ENCODE measurements at places on chromosomes 16 and 17.

- H3K36me3 ChIP-seq, result no peaks in the 10 kb centered on the region
- DNase-seq, result no peak
- H3K4me1 ChIP-seq, result no peaks in the 10 kb centered on the region
- peaks cover 13% of the 10 kb centered on the region for H3K27me3 ChIP-seq
- H3K4me3 ChIP-seq, result no peak overlapping the region
- H3K27ac ChIP-seq, result no peak overlapping the region
Measured at GRCh38 chr16:70635336-70636016, 10.9 kb upstream of the IL34 start.

DNA sequence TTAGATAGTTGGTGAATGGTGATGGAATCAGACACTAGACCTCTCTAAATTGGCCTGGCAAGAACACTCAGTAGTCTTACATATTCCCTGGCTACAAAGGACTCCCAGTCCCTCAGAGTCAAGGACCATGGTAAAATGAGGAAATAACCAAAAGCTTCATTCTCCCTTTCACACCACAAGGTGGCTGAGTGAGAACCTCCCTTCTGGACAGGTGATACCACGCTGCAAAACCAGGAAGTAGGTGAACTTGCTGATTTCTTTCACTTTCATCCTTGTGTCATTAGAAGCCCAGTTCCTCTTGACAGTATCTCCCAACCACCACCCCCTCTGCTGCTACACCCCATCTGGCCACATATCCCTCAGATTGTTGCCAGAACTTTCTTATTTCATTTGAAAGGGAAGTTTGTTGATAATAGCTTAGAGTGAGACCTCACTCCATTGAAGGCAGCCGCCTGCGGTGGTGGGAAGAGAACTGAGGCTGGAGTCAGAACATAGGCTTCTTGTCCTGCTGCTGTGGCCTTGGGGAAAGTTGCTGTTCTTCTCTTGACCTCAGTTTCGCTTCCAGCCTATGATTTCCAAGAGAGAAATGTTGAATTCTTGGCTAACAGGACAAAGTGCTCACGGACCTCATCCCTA is 290.6 kb upstream of the CCL2 start:
- no peaks in the 10 kb centered on the region for H3K36me3 ChIP-seq
- DNase-seq, result no peak
- peaks cover 40% of the 10 kb centered on the region for H3K4me1 ChIP-seq
- peak overlapping the region; percentile 71 for H3K27ac ChIP-seq
- H3K27me3 ChIP-seq, result peaks cover 8% of the 10 kb centered on the region
- peak overlapping the region; percentile 17 for H3K4me3 ChIP-seq

GRCh38 chr16:35306915-35307314 is 1847.5 kb downstream of the TP53TG3F start:
- no peak overlapping the region for H3K27ac ChIP-seq
- no peak overlapping the region for H3K4me3 ChIP-seq
- no peak for DNase-seq

DNA sequence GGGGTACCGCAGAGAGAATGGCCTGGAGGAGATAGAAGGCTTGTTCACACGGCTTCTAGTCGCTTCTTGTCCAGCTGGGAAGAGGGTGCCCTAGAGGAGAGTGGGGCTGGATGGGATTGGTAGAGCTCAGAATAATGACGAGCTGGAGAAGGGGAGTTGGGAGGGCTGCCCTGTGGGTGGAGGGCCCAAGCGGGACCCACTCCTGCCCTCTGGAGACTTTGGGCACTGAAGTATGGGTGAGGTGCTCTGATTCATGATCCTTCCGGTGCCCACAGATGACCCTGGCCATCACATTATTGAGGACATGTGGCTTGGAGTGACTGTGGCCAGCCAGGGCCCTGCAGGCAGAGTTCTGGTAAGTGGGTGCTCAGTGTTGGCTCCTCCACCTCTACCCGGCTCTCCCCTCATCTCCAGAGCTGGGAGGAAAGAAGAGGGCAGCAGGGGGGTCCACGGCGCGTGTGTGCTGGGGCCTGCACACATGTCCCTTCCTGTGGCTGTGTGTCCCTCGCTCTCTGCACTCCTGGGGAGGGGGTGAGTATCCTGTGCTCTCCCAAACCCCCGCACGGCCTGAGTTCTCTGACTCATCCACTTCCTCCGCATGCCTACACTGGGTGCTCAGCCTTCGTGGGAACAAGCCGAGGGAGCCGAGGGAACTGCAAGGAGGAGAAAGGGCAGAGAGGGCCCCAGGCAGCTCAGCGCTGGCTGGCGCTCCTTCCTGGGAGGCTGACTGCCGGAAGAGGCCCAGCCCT is 8.5 kb downstream of the ITGA3 start:
- H3K4me1 ChIP-seq, result no peaks in the 10 kb centered on the region
- no peak overlapping the region for H3K27ac ChIP-seq
- peaks cover 3% of the 10 kb centered on the region for H3K36me3 ChIP-seq

DNA sequence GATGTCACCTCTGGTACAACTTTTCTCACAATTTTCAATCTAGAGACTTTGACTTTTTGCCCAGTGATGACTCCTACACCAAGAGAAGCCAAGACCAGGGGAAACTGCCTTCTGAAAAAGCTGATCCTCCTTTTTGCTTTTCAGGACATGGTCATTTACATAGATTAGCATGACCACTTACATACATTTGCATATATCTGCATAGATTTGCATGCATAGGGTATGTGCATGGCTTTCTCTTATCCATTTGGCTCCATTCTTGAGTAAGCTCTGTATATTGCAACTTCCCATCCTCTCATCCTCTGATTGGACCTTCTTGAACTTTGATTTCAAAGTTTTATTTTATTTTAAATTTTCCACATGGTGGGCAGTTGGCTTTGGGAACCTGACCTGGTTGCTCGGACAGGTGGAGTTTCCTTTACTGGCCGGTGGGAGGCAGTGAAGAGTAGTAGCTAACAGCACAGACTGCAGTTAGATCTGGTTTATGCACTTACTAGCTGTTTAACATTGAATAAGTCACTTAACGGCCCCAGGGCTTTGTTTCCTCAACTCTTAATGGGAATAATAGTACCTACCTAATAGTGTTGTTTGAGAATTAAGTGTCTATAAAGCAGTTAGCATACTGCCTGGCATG is 92.9 kb downstream of the GPR139 start:
- H3K27ac ChIP-seq, result no peak overlapping the region
- no peaks in the 10 kb centered on the region for H3K36me3 ChIP-seq
- no peaks in the 10 kb centered on the region for H3K4me1 ChIP-seq
- no peak for DNase-seq

DNA sequence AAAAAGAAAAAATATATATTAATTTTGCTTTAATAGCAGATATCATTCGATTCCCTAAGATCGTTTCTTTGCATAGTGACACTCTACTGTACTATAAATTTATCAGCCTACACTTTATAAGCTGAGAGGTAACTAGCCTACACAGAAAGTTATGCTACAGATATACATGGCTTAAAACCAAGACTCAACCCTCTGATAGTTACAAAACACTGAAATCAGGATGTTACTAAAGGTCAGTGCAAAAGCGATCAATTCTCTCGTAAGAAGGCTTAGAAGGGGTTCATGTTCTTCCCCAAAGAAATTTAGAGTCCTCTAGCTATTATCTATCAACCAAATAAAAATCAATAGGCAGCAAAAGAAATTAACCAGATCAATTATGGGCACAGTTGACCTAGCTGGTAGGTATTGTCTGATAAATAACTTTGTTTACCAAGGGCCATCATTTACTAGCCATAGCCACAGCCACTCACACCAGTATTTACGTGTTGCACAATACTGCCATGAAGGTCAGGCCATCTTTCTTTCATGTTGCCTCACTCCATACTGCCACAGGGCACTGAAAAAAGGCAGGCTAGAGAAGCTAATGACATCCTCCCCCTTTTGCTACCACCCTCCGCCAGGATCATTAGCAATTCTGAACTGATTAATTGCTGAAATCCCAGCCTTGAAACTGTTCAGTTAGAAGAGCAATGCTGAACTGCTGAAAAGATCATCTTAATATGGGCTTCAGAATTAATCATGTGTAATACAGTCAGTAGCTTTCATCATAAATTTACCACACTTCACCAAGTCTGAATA is 43.7 kb downstream of the RND2 start:
- no peak overlapping the region for H3K27ac ChIP-seq
- H3K4me1 ChIP-seq, result no peaks in the 10 kb centered on the region
- DNase-seq, result no peak
- H3K4me3 ChIP-seq, result no peak overlapping the region
- H3K27me3 ChIP-seq, result no peaks in the 10 kb centered on the region
- H3K36me3 ChIP-seq, result no peaks in the 10 kb centered on the region

GRCh38 chr16:49484451-49484849 is 110.8 kb downstream of the C16orf78 start:
- peaks cover 9% of the 10 kb centered on the region for H3K4me1 ChIP-seq
- DNase-seq, result no peak
- H3K27ac ChIP-seq, result no peak overlapping the region
- H3K4me3 ChIP-seq, result peak overlapping the region; percentile 4

- H3K36me3 ChIP-seq, result peaks cover 65% of the 10 kb centered on the region
- no peaks in the 10 kb centered on the region for H3K4me1 ChIP-seq
- H3K4me3 ChIP-seq, result no peak overlapping the region
Measured at GRCh38 chr17:72875361-72875760, 217.1 kb downstream of the SLC39A11 start.

DNA sequence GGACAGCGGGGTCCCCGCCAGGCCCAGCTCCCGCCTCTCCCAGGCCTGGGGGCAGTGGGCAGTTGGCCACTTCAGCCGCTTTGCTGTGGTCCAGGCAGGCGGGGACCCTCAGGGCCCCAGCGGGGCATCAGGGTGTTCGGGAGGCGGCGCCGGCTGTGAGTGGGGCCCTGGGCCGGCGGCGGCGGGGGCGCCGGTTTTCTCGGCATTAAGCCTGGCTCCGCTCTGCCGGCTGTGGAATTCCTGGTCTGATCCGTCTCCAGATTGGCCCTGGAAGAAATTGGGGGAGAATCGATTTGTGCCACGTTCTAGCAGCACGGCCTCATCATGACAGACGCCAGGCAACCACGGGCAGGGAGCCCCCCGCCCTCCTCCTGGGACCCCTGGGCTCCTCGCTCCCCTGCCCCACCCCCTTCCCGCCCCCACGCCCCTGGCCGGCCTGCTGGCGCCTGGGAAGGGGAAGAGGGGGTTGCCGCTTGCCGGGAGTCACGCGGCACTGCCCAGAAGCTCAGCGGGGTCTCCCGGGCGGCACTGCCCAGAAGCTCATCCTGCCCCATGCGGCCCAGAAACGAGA is 28.6 kb upstream of the SSTR5 start:
- peaks cover 5% of the 10 kb centered on the region for H3K27me3 ChIP-seq
- no peak for DNase-seq
- H3K36me3 ChIP-seq, result no peaks in the 10 kb centered on the region
- no peak overlapping the region for H3K27ac ChIP-seq

- no peaks in the 10 kb centered on the region for H3K27me3 ChIP-seq
- DNase-seq, result no peak
- H3K4me3 ChIP-seq, result no peak overlapping the region
- H3K4me1 ChIP-seq, result peaks cover 34% of the 10 kb centered on the region
- H3K36me3 ChIP-seq, result no peaks in the 10 kb centered on the region
Measured at GRCh38 chr17:44331249-44331760, 6.7 kb upstream of the SLC25A39 start.

DNA sequence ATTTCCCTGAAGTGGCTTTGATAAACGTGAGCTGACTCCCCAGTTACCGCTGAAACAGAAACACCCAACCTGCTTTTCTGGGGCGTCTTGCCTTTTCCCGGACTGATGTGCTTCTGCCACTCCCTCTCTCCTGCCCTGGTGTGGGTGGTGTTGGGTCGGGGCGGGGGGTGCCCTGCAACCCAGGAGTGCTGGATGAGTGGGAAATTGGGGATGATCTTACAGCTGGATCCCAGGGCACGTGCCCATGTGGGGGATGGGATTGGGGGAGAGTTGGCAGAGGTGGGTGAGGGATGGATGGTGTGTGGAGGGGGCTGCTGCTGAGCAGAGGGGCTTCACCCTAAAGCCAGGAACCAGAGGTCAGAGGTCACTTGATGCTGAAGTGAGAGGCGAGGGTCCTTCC is 28.5 kb downstream of the PGS1 start:
- H3K4me1 ChIP-seq, result peaks cover 1% of the 10 kb centered on the region
- peaks cover 72% of the 10 kb centered on the region for H3K36me3 ChIP-seq
- DNase-seq, result no peak
- H3K27ac ChIP-seq, result no peak overlapping the region
- no peak overlapping the region for H3K4me3 ChIP-seq
- H3K27me3 ChIP-seq, result no peaks in the 10 kb centered on the region

GRCh38 chr17:28293994-28294393 is 25.0 kb upstream of the TMEM97 start:
- H3K36me3 ChIP-seq, result no peaks in the 10 kb centered on the region
- peaks cover 25% of the 10 kb centered on the region for H3K4me1 ChIP-seq
- no peak for DNase-seq
- no peak overlapping the region for H3K4me3 ChIP-seq
- H3K27me3 ChIP-seq, result no peaks in the 10 kb centered on the region

GRCh38 chr17:16480995-16481394 is 11.0 kb downstream of the LRRC75A start:
- H3K36me3 ChIP-seq, result no peaks in the 10 kb centered on the region
- no peaks in the 10 kb centered on the region for H3K27me3 ChIP-seq
- no peak for DNase-seq

- H3K4me1 ChIP-seq, result peaks cover 23% of the 10 kb centered on the region
- DNase-seq, result no peak
- H3K27me3 ChIP-seq, result peaks cover 27% of the 10 kb centered on the region
- H3K36me3 ChIP-seq, result peaks cover 3% of the 10 kb centered on the region
- H3K27ac ChIP-seq, result no peak overlapping the region
Measured at GRCh38 chr17:39165178-39165840, 652 bp downstream of the ARL5C start.

- H3K36me3 ChIP-seq, result no peaks in the 10 kb centered on the region
- no peak overlapping the region for H3K4me3 ChIP-seq
- no peaks in the 10 kb centered on the region for H3K4me1 ChIP-seq
- DNase-seq, result no peak
- no peaks in the 10 kb centered on the region for H3K27me3 ChIP-seq
- no peak overlapping the region for H3K27ac ChIP-seq
Measured at GRCh38 chr17:6506679-6507231, 49.6 kb downstream of the PITPNM3 start.

DNA sequence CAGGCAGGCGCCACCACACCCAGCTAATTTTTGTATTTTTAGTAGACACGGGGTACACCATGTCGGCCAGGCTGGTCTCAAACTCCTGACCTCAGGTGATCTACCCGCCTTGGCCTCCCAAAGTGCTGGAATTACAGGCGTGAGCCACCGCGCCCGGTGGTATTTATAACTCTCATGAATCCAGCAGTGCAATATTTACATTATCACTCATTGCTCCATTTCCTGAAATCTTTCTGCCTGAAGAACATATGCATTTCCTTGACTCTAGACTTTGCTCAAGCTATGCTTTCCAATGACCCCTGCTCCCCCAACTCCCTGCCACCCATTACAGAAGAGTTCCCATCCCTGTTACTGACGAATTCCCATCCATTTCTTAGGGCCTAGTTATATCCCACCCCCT is 19.7 kb upstream of the NDUFAB1 start:
- no peak overlapping the region for H3K27ac ChIP-seq
- H3K4me3 ChIP-seq, result no peak overlapping the region
- H3K4me1 ChIP-seq, result no peaks in the 10 kb centered on the region
- H3K27me3 ChIP-seq, result no peaks in the 10 kb centered on the region

GRCh38 chr16:90043526-90043925 is 24.3 kb upstream of the DBNDD1 start:
- no peak for DNase-seq
- H3K36me3 ChIP-seq, result peaks cover 6% of the 10 kb centered on the region

Measured in activated B cell treated with CpG ODN at 0.5 μM for 24 hours (primary cell).